ENCODE measurements at places on chromosomes 2 and 18.

DNA sequence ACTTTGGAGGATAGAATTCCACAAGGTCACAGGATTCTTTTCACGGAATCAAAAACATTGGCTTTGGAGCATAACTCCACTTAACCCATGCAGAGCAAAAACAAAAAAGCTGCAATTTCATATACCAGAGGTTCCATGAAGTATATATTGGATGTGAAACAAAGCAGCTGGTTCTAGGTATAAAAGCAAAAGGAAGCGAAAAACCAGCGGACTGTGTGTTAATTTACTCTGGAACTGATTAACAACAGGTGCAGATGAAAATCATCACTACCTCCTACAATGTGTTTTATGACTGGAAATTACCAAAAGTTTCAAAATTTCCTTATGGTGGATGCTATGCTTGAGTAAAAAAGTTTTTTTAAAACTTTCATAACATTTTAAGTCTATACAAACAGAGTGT, 54.4 kb upstream of the LINC00305 start:
- DNase-seq: no peak

- no peak for DNase-seq
These were observed 14.4 kb upstream of the STON1 start for GRCh38 chr2:48515513-48515985.

DNA sequence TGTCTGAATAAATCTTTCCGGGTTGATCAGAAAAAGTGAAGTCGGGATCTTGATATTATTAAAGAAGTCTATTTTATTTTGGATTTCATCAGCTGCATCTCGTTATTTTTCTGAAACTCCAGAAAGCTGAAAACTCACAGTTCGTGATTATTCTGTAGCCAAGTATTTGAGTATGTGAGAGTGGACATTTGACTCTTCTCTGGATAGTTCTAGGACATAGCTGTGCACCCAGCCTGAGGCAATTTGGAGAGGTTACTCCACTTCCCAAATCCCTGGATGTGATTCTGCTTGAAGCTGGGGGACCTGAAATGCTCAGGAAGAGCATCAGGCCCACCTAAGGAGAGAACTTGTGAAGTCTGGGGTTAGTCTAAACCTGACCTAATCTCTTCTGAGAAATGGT, 117.6 kb upstream of the PID1 start:
- no peak for DNase-seq

DNA sequence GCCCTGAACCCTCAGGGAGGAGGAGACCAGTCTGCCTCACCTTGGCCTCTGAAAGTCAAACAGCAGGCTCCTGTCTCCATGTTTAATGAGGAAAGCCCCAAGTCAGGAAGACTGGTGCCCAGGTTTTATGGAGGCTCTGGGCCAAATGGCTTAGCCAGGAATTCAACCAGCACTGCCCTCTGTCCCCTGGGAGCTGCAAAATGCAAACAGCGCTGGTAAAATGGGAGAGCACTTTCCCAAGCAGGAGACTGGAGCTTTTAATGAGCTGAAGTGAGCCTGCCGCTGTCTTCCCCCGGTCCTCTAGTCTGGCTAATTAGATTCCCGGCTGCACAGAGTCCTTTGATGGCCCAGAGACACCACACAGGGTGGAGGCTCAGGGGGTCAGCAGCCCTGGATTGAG, 276.0 kb upstream of the TRIB2 start:
- peak; percentile 40 for DNase-seq

- no peak for DNase-seq
These were observed 53.7 kb upstream of the TANC1 start for GRCh38 chr2:158914731-158915130.

- DNase-seq: no peak
These were observed 132.6 kb downstream of the ACTR3 start for GRCh38 chr2:114022360-114023085.

DNA sequence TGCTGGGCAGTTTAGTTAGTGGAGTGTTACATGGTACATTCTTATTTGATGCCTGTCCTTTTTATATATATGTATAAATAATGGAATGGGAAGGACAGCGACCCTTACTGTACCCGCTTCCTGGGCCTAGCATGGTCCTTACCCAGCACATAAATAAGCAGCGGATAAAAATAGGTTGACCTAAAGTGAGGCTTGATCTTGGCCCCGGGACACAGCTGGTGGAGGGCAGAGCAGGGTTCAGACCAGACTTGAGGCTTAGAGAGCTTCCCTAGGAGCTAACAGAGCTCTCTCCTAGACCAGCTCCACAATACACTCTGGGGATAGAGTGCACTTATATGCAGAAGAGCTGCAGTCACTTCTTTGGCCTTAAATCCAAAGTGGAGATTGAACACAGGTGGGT, 46.9 kb upstream of the RPL31 start:
- no peak for DNase-seq

DNA sequence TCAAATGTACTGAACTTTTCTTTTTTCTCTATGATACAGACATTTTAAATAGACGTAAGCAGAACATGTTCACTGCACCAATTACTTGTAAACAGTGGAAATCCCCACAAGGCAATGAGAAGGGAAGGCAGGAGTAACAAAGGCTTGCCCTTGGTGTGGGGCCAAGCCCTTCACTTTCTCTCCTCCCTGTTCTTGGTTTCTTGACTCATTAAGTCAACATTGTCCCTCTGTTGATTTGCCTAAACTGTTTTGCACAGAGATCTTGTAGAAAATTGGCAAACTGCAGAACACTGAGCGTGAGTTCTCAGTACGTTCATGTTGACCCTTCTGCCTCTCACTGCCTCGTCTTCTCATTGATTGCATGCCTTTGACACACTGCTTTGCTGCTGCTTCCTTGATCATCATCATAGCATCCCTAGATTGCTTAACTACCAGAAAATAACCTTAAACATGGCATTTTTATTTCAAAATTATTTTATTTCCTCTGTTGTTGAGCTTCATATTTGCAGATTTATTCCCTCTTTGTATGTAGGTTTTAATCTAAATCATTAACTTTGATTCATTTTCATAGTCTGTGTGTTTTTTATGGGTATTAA, 257.7 kb downstream of the PTGR3 start:
- peak; percentile 76 for DNase-seq

GRCh38 chr2:44945676-44946371, 4.3 kb downstream of the SIX3 start:
- no peak for DNase-seq

- DNase-seq: no peak
These were observed 157.5 kb downstream of the THADA start for GRCh38 chr2:43438342-43438741.

DNA sequence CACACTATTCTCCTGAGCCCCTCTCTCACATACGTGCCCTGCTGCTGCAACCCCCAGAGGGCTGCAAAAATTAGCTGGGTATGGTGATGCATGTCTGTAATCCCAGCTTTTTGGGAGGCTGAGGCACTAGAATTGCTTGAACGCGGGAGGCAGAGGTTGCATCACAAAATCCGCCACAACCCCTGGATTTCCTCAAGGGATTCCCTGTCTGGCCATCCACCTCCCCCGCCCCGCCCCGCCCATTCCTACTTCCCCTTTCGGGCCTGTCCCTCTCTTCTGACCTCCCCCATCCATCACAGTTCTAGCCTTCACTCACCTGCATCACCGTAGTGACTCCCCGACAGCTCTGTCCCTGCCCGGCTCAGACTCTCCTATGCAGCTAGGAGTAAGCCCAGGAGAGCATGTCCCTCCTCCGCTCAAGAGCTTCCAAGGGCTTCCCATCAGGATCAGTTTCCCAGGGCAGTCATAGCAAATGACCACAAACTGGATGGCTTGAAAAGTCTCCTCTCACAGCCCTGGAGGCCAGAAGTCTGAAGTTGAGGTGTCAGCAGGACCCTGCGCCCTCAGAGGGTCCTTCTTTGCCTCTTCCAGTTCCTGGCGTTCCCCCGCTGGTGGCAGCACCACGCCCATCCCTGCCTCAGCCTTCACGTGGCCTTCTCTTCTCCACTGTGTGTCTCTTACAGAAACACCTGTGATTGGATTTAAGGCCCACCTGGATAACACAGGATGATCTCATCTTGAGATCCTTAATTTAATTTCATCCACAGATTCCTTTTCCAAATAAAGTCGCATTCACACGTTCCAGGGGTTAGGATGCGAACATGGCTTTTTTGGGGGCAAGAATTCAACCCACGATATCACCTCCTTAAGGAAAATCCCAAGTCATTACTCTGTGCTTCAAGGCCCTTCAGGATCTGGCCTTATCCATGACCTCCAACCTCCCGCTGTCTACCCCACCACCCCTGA, 58.5 kb downstream of the HS1BP3 start:
- DNase-seq: no peak

- no peak for DNase-seq
These were observed 690.7 kb downstream of the KCNJ3 start for GRCh38 chr2:155389224-155389623.
